G401 (cell line): ENCODE measurements at places on chromosomes 1 and 21. TPM values are rescaled to one million over a fixed set of nuclear protein-coding genes. Genes with fewer than 3 reads are reported as not detected.

DNA sequence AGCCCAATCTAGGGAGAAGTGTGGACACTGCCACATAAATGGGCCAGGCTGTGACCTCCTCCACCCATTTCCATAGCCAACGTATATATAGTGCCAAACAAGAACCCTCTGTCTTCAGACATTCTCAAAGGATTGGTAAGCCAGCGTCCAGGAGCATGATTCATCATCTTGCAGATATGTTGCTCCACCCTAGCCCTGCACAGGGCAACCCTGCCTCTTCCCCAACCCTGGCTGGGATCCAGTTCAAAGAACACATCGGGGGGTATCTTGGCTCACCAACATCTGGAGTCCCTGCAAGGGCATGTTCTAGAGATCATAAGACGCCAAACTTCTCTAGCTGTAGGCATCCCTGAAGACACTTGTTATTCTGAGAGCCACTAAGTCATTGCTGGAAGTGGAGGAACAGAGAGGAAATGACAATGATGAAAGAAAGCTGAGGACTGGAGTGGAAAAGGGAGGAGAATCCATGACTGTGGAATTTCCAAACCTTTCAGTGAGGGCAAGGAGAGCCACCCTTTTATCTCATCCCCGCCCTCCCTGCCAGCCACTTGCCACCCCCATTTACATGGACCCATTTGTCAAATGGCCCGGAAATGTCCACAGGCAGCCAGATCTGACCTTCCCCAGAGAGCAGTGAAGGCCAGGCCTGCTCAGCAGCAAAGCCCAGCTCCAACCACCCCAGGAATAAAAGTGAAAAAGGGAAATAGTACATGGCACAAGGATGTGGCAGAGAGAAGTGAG lies 144.1 kb upstream of the CTTNBP2NL start:
- no peak for DNase-seq

DNA sequence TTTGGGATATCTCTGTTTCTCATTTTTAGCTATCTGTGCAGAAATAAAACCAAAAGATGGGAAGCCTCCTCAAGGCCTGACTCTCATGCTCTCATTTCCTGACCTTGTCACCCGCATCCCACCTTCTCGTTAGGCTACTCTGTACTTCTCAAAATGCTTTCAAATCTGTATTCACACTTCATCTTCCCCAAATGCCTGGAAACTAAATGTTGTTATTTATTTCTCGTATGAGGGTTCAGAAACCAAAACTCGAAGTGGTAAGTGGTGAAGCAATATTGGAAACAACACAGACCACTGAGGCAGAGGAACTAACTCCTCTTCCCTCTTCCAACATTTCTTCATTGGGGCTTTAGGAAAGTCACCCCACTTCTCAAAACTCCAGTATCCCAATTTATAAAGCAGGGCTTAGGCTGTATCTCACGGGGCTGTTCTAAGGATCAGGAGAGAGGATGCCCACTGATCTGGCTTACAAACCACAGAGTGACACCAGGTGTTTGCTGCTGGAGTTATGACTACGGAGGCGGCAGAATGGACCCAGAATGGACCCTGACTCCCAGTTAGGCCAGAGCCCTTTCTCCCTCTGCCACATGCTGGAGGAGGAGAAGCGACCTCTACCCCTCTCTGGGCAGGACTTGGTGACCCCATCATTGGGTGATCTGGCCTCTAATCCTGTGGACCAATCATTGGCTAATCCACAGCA lies 3.5 kb downstream of the SLAMF7 start:
- no peak for DNase-seq

DNA sequence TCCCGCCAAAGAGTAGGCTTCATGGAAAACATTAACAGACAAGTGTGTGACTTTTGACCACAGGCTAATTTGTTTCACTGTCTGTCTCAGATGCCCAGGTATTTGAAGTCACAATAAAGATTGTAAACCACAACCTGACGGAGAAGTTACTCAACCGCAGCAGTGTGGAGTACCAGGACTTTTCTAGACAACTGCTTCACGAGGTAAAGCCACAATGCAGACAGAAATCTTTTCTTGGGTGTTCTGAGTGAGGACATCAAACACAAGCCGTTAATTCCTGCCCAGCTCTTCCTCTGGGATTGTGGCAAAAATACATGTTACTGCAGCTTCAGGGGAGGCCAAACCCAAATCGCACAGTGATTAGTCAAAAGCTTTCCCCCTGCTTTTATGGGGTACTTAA lies 31.0 kb downstream of the UMODL1 start:
- no peak for DNase-seq

GRCh38 chr1:24201941-24202440 lies 14.9 kb upstream of the IFNLR1 start:
- peak; percentile 98 for DNase-seq

DNA sequence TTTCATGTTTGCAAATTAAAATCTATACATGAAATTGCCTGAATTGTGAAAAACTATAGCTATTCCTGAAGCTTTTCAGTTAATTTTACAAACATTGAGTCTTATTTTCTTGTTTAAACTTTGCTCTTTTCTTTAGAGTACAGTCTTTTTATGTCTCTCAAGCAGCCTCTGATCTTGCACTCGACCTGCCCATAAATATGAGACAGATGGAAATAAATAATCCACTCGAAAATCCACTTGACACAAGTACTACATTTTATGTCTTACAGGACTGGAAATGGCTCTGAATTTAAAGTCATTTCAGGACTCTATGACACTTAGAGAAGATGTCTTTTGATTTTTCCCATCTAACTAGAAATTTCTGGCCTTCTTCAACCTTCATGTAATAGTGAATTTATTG lies 283.8 kb downstream of the USP25 start:
- DNase-seq: no peak

GRCh38 chr1:6321205-6321604 lies 60.3 kb upstream of the GPR153 start:
- DNase-seq: no peak

DNA sequence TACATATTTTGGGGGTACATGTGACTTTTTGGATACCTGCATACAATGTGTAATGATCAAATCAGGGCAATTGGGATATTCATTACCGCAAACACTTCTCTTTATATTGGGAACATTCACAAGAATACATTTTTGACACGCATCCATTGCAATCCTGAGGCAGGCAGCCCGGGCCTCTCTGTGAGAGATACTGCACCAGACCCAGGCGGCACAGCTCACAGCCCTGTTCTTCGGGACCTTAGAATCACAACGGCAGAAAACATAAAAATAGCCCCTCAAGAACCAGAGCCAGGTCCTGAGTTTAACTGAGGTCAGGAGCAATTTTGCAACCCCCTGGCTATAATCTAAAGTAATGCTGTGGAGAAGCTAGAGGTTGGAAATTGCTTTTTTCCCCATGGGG lies 90.8 kb upstream of the PGBD5 start:
- no peak for DNase-seq

DNA sequence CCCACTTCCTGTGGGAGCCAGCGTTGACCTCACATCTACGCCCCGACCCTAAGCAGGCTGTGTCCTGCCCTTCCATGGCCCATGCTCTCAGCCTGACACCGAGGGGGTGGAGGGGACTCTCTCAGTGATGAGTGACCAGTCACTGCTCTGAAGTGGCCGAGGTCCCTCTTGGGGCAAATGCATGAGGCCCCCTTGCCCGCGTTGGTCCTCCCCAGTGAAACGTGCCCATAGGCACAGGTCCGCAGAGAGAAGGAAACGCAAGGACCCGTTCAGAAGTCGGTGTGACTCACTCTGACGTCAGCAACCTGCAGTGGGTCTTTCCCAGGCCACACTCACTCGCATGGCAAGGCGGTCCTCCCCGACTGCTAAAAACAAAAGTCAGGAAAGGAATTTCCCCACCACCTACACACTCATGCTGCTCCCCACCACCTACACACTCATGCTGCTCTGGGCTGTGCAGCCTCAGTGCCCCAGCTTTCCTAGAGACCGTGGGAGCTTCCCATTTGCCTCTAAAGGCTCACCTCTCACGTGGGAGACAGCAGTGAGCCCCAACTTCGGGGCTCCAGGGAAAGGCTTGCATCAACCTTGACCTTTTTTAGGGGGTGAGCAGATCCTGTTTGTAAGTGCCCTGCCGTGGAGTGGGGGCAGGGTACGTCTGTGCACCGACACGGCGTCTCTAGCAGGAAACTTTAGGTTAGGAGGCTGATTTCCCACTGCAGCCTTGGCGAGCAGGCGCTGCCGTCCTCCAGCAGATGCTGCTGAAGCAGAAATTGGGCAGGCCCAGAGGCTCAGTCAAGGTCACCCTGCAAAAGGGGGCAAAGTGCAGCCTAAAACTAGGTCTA lies 11.4 kb downstream of the UBASH3A start:
- DNase-seq: no peak

DNA sequence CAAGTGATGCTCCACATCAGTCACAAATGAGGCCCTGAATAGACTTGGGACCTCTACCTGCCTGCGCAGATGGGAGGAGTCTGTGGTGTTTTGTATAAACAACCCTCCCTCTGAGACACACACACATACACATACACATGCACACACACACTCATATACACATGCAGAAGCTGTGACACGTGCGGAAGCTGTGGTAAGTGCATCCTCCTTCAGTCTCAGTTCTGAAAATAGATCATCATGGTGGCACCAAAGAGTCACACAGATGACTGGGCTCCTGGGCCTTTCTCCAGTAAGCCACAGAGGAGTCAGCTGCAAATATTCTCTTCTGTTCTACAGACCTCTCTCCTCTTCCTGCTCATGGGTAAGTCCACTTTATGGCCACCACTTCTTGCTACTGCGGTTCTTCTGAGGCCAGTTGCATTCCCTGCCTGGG lies at the start of gene LY9:
TSS of gene LY9 (plus strand) at position 224 of the 433 bp plus-strand sequence. CDS start at position 238, 14 bp downstream.
- DNase-seq: no peak

- no peak for DNase-seq
Observed at GRCh38 chr1:44884746-44885145, 41.7 kb upstream of the PTCH2 start.

DNA sequence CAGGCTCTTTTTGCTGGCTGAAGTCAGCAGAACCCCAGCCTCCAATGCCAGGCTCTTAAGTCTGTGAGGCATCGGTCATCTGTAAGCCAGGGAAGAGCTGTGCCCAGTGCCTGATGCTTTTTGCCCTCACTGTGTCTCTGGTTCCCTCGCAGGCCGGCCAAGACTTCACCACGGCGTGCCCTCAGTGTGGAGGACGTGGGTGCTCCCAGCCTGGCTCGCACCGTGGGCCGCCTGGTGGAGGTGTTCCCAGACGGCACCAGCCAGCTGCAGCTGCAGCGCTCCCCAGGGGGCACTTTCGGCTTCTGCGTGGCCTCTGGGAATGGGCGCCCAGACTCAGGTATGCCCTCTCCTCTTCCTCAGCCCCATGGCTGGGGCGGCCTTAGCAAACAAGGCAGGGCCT lies 32.5 kb downstream of the KIAA1614 start:
- no peak for DNase-seq

DNA sequence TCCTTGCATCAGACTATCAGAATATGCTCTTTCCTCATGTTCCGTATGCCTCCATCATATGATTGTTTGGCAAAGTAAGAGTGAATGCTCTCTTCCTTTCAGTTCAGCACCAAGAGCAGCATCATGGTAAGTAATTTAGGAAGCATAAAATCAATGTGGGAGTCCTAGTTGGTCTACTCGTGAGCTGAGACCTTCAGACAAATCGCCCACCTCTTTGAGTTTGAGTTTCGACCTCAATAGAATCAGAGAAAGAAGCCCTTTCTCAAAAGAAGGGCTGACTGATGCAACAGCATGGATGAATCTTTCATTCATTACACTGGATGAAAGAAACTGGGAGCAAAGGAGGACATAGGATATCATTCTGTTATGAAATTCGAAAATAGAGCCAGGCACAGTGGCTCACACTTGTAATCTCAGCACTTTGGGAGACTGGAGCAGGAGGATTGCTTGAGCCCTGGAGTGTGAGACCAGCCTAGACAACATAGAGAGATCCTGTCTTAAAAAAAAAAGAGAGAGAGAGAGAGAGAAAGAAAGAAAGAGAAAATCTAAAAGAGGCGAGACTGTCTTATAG lies 112.5 kb downstream of the ZC3H11B start:
- DNase-seq: no peak

DNA sequence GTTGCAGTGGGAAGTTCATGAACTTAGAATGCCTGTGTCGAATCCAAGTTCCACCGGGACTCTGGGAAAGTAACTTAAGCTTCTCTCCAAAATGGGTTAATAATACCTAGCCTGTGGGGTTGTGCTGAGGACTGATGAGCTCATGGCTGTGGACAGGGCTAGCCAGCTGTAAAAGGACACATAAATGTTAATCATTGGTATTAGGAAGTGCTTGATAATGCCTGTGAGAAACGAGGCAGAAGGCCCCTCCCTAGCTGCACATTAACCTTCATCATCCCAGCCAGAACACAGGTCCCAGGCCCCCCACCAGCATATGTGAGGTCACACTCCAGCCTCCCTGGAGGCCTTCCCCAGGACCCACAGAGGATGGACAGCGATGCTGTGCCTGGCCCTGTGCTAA lies 789 bp upstream of the GJB4 start:
- DNase-seq: no peak

GRCh38 chr21:14830307-14830706 lies 234.5 kb downstream of the NRIP1 start:
- DNase-seq: no peak

The TRNP1 gene
- 18.3 and 28.3 TPM in 2 replicates for total RNA-seq

The WNT2B gene
- 14.6 and 17.3 TPM in 2 replicates for total RNA-seq

The LENEP gene
- 0.74 TPM in 1 of 2 replicates, not detected in the other for total RNA-seq

The TDRD10 gene
- 0.17 TPM in 1 of 2 replicates, not detected in the other for total RNA-seq
